ENCODE measurements at places on chromosomes 7 and 10.

DNA sequence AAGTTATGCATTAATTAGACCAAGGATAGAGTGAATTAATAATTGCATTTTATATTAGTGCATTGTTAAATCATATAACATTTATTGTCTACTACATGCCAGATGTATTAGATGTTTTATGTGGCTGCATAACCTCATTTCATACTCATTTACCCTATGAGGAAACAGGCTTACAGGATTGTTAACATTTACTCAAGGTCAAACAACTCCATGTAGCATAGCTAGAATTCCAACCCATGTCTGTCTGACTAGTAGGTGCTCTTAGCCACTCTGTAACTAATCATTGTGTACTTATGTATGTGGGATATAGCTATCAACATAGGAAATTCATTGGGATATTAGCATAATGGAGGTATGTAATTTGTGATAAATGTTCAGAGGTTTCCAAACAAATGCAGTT, 46.3 kb downstream of the PHYHIPL start:
- DNase-seq: no peak

DNA sequence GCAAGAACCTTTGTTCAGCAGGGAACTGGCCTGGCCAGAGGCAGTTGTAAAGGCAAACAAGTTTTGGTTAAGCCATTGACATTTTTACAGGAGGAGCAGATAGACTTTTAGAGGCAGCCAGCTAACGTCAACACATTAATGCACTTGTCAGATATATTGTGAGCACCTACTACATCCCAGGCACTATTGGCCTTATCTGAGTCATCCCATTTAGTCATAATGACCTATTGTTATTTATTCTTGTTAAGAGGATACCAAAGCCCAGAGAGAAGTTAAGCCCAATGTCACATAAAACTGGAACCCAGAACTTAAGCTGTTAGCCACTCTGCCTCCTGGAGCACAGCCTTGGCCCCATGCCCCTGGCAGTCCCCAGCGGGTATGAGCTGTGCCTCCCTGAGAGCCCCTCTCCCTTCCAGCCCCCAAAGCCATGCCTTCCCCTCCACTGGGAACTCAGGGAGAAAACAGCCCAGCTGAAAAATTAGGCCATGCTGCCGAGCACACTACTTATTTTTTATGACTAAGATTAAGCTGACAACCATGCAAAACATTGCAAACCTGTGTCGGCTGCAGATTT, 32.7 kb upstream of the TRIM8 start:
- no peak for DNase-seq

DNA sequence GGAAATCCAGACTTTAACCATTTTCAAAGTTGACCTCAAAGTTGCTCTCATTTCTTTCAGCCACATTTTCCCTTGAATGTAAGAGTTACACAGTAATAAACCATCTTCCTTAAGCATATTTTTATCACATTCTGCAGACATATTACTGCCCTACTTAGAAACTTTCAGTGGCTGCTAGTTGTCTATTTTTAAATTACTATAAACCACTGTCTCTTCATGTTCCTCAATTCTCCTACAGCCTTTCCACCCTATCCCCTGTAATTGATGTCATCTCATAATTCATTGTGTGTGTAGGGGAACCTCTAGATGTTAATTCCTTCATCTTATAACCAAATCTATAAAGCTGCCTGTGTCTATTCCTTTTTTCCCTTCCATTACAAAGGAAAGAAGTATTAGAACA, 78.1 kb upstream of the STRIP2 start:
- no peak for DNase-seq

DNA sequence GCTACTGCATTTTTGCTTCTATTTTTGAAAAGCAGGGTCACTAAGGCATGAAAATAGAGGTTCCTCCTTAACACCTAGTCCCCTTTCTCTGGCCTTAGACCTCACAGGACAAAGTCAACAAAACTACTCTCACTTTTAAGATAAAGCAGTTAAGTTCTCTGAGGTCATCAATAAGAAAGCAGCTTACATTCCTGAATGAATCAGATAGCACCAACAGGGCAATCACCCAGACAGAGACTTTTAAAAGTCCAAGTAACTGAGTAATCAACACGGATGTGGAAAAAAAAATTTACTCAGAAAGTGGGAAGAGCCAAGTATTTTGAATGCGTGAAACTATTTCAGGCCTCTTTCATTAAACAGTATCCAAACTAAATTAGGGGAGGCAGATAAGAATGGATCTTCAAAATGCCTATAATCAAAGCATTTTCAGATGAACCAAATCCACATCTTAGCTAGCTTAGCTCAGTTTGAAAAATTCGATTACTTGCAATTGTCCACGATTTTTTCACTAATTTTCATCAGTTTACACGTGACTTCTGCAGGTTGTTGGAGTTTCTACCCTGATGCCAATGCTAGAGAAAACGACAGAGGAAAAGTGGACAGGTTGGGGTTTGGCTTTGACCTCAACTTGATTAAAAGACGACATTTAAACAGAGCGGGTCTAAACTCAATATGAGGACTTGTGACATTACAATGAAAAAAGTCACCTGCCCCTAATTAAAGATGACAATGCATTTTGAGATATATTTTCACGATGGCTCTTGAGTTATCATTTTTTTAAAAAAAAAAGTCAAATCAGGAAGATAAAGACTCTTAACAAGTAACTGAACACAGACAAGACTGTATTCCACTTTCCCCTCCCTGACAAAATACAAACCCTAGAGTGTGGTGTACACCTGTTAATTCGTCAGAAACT, 1.6 kb downstream of the BEND7 start:
- DNase-seq: no peak

- DNase-seq: no peak
Measured at GRCh38 chr10:86946213-86947155, 10.9 kb downstream of the MMRN2 start.

- no peak for DNase-seq
Measured at GRCh38 chr7:122212754-122213153, 68.7 kb upstream of the AASS start.

- DNase-seq: no peak
Measured at GRCh38 chr10:5078547-5079180, 15.6 kb upstream of the AKR1C3 start.

GRCh38 chr7:9242636-9243035, 809.2 kb downstream of the NXPH1 start:
- no peak for DNase-seq

DNA sequence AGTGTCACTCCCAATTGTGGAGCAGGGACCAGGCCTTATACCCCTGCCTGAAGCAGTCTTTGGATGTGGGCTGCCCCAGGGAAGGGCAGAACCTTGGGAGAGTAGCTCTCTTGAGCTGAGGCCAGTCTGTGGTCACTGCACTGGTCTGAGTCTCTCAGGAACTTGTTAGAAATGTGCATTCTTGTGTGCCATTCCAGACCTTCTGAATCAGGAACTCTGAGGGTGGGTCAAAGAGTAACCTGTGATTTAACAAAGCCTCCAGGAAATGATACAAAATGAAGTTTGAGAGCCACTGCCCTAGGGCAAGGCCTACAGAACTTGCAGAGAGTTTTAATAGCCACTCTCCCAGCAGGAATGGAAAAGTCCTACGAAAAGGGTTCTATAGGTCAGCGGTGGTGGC, 68.1 kb downstream of the LYZL1 start:
- no peak for DNase-seq

- DNase-seq: peak; percentile 51
Measured at GRCh38 chr10:22325272-22326144, 4.6 kb downstream of the BMI1 start.

DNA sequence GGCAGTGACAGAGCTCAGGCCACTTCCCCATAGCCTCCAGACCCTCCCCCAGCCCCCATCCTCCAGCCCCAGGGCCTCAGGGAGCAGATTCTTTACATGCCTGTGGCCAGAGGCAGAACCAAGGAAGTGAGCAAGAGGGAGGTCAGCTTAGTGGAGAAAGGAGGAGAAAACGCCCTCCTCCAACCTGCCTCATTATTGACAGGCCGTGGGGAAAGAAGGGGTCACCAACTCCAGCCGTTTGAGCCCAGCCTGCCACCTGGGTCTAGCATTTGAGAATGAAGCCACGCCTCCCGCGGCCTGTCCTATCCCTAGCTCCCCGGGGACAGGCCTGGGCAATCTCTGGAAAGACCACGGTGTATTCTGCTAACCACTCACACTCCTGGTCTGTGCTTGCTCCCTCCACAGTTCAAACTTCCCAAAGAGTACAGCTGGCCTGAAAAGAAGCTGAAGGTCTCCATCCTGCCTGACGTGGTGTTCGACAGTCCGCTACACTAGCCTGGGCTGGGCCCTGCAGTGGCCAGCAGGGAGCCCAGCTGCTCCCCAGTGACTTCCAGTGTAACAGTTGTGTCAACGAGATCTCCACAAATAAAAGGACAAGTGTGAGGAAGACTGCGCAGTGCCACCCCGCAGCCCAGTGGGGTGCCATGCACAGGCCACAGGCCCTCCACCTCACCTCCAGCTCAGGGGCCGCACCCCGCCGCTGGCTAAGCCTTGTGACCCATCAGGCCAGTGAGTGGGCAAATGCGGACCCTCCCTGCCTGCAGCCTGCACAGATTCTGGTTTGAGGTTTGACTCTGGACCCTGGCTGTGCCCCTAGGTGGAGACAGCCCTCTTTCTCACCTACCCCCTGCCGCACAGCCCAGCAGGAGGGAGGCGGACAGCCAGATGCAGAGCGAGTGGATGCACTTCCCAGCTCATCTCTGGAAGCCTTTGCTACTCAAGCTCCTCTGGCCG, 14.3 kb upstream of the TRIM8 start:
- DNase-seq: no peak

DNA sequence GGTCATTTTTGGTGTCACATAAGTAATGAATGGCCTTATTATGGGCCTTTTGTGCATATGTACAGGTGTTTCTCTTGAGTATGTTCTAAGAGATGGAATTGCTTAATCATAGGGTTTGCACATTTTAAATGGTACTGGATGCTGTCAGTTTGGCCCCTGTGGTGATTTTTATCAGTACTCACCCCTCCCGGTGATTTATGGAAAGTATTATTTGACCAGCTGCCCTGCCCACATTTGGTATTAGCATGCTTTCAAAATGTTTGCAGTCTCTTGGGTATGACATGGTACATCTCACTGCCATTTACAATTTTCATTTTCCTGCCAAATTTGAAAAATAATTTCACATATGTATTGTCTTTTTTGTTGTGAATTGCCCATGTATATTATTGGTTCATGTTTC, 427.7 kb downstream of the LRMDA start:
- no peak for DNase-seq

DNA sequence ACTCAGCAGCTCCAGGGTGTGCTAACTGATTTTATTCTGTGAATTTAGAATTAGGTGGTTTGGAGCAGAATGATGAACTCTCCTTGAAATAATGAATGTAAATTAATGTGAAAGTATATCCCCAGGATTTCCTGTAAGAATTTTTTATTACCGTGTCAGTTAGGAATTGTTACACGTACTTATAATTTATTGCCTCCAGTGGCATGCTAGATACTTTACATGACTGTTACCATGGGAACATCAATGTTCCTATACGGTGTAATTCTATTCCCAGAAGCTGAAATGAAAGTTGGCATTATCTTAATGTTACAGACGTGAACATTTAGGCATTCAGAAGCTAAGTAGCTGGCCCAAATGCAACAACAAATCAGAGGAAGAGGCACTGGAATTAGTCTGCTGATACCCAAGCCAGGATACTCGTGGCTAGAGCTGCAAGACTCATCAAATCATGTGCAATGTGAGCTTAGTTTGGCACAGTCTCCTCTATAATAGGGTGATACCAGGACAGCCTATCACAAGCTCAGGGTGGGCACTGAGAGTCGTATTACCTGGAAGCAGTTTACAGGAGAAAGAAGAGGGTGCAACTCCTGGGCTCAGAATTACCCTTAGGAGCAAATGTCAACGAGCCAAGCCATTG, 30.0 kb upstream of the PRKAR2B start:
- DNase-seq: no peak

DNA sequence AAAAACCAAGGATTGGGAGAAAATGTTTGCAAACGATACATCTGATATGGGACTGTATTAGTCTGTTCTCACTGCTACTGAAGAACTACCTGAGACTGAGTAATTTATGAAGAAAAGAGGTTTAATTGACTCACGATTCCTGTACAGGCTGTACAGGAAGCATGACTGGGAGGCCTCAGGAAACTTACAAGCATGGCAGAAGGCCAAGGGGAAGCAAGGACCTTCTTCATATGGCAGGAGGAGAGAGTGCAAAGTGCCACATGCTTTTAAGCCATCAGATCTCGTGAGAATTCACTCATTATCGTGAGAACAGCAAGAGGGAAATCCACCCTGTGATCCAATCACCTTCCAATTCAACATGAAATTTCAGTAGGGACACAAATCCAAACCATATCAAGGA, 11.0 kb downstream of the ZNF713 start:
- DNase-seq: no peak

GRCh38 chr10:44177610-44178009, 207.3 kb downstream of the CXCL12 start:
- no peak for DNase-seq

- DNase-seq: no peak
Measured at GRCh38 chr10:129883626-129884397, 80.3 kb downstream of the EBF3 start.

- DNase-seq: no peak
Measured at GRCh38 chr10:28717656-28718201, 40.4 kb downstream of the BAMBI start.

DNA sequence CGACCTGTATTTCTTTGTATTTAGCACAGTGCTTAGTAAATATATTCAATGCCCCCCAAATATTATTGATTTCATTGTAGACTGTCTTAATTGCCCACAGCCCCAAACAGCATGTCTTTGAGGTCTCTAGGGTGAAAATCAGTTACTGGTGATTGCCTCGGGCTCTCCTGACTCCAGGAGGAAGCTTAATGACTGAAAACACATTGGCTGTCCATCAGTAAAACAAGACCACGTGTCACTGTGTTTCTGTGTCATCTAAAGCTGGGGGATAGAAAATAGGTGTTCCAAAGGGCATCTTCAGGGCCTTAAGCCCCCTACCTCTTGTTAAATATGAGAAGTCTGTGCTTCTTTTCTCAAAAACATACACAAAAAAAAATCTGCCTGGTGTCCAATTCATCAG, 67.9 kb downstream of the CACNA2D1 start:
- DNase-seq: no peak

- DNase-seq: no peak
Measured at GRCh38 chr7:129101746-129102145, 42.8 kb upstream of the TSPAN33 start.

DNA sequence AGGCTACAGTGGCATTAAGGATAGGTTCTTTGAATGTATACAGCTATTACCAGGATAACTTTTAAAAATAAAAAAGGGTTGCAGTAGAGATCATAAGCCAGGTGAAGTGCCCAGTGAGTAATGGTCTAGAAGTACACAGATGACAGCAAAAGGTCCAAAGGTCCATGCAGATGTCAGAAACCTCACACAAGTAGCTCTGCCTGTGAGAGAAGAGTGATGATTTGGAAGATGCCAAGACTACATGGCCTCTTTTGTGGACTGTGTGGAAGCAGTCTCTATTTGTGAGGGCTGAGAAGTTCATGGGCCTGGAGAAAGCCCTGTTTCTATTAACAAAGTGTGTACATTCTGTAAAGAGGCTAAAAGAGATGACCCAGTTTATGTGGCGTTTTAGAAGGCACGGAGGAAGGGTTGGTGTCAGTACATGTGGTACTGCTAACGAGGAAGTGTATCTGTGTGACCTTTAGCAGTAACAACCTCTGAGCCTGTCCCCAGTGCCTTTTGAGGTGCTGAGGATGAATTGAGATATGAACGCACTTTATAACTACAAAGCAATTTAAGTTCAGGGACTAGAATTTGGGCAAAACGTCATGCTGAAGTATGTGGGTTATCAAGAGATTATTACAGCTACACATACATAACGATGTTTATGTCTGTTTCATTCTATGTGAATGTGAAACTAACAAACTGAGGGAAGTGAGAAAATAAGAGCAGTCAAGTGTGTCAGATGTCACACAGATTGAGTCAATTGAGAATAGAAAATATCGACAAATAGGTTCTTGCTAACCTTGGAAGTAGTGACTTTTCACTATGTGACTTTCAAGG, 7.6 kb downstream of the CYCS start:
- DNase-seq: no peak

All from stimulated activated CD4-positive, alpha-beta T cell treated with anti-CD3 and anti-CD28 coated beads, Interleukin-15, amount 100 ng/mL, for 1 hour (primary cell).